Ammon's horn (tissue), 1 donor: ENCODE measurements at places on chromosomes 3 and 15.

DNA sequence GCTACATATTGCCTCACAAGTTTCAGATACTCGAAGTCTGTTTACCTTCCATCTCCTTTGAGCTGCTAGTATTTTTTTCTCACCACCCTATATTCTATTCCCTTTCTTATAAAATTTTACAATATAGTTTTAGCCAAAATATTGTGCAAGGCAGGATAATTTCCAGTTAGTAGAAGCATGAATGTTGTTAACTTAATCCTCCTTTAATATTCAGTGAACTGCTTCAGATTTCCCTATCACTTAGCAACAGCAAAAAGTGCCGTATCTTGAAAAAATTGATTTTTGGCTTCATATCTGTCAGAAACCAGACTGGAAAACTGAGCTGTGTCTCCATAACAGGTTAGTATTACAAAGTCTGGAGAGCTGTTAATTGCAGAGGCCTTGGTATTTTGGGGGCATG is 24.0 kb downstream of the PLSCR4 start:
- DNase-seq = no peak

DNA sequence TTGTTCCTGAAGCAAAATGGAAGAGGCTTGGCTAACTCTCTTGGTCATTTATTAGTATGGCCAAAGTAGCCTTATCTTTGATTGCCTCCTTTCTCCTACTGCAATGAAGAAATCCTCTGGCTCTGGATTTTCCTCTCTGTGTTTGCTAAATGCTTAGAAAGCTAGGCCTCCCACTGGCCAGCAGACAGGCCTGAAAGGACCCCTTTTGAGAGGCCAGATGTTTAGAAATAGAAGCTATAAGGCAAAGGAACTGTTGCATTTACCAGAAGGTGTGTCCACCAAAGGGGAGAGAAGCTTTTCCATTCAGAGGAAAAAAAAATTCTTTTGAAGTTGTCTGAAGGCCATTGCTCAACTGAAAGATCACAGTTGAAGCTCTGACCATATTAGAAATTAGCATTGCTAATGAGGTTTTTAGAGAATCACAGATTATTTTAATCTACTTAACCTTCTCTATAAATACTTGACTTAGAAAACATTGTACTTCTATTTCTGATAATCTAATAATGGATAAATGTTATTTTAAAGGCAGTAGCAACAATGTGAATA is 160.8 kb downstream of the SYNPR start:
- DNase-seq = no peak

GRCh38 chr3:89576417-89576816 is 469.0 kb downstream of the EPHA3 start:
- DNase-seq = no peak

GRCh38 chr3:11080492-11080891 is 73.8 kb upstream of the HRH1 start:
- DNase-seq = no peak

DNA sequence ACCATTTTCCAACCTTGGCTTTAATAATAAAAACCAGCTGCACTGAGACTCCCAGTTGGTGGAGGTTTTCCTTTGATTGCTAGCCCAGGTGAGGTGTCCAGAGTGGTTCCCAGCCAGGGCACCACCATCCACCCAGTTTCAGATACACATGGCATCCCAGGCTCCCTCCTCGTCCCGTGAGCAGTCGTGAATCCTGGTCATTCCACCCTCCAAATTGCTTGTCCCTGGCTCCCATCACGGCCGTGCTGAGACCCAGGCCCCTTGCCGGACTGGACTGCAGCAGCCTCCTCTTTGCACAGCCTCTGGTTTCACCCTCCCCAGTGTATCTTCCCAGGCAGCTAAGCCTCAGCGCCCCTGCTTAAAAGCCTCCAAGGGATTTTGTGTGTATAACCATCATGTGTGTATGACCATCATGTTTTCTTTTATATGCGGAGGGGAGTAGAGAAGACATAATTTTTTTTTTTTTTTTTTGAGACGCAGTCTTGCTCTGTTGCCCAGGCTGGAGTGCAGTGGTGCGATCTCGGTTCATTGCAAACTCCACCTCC is 106.3 kb downstream of the ETFA start:
- no peak for DNase-seq

GRCh38 chr3:15682561-15683185 is 81.1 kb downstream of the BTD start:
- no peak for DNase-seq

GRCh38 chr3:11914041-11914440 is 67.4 kb upstream of the TAMM41 start:
- no peak for DNase-seq

DNA sequence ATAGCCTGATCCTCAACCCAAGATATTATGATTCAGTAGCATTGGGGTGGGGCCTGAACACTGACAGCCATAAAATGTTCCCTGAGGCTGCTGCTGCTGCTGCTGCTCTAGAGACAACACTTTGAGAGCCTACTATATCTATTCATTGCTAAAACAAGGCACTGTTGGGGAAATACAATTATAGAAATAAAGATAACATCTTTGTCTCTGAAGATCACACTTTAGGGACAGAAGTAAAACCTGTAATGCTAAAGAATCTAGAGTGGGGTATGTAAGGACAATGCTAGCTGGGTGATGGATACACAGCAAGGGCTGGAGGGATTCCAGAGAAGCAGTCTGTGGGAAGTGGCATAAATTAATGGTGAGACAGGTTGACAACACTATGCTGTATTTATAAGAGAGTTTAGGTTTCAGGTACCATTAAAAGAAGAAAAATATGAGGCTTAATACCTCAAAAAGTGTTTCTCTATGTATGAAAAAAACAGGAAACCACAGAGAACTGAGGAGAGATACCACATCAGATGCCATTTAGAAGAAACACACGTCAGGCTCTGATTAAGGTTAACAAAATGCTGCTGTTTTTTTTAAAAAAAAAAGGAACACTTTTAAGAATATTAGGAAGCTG is 115.9 kb downstream of the CBLB start:
- DNase-seq = no peak

GRCh38 chr15:63909819-63910437 is 76.2 kb upstream of the HERC1 start:
- DNase-seq = no peak

DNA sequence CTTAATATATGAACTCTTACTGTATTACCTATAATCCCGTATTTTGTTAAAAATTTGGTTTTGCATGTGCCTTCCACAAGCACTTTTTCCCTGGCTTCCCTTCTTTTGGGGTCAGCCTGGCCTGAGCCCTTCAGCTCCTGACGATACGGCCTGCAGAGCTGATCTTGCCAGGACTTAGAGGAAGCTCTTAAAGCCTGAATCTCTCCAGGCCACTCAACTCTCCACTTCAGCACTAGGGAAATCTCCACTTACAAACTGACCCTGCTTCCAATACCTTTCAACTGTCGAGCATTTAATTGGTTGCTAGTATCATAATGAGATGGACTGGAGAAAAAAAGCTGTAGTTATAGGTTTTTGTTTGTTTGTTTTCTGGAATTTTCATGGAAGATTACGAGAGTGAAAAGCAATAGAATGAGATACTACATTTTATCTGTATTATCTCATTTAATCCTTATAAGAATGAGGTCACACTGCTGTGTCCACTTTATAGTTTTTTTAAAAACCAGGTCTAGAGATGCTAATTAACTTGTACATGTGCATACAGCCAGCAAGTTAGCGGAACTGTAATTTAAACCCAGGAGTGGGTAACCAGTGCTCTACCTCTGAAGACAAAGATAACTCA is 54.8 kb downstream of the ZBTB38 start:
- DNase-seq = no peak

GRCh38 chr3:62128051-62128450 is 245.3 kb downstream of the FEZF2 start:
- peak; percentile 40 for DNase-seq

DNA sequence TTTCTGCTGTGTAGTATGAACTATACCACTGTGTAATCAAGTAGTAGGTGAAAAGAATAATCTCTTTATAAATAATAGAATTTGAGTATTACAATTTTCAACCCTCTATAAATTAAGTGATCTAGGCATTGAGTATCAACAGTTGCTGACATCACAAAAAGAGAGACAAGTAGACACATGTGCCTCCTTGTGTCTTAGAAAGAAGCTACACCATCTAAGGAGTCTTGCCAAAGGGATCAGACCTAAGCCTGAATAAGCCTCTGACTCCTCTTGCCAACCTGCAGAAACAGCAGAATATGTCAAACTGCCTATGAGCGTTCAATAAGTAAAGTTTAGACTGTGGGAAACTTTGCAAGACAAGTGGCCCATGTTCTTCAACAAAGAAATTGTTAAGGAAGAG is 5.8 kb upstream of the MTMR10 start:
- no peak for DNase-seq

DNA sequence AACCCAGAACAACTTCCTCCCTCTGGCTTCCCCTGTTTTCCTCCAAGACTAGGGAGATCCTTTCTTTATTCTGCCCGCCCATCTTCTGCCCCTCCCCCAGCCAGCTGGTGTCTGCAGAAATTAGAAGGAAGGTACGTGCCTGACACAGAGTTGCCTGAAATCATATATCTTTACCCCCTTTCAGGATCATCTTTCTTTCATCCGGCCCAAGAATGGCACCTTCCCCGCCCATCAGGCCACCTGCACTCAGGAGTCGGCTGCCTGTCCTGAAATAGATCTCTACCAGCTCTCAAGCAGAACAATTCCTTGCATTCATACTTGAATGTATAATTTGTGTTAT is 133.7 kb downstream of the VGLL4 start:
- no peak for DNase-seq

DNA sequence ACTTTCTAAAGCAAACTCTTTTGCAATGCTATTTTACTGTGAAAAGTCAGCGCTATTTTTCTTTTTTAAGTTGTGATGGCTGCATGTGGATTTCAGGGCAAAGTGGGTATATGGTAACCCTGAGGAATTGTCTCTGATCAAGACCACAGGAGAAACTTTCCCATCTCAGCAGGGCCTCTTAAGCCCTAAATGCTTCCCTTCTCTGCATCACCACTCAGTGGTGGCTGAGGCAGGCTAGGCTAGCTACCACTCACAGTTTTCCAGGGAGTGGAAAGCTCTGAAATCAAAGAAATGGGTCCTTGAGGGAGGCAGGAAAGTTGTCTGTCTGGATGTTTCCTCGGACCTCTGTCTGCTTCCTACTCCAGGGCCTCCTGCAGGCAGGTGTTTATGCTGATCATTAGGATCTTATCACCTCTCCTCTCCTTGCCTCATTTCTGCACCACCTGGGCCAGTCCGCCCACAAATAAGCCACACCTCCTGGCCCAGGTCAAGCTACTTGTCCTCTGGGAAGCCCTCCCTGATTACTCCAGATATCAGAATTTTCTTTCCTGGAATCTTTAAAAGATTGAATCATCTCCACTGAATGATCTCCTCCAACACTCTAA is 37.0 kb downstream of the CEMIP start:
- no peak for DNase-seq

GRCh38 chr15:91863621-91864255 is 10.2 kb downstream of the SLCO3A1 start:
- DNase-seq = no peak

DNA sequence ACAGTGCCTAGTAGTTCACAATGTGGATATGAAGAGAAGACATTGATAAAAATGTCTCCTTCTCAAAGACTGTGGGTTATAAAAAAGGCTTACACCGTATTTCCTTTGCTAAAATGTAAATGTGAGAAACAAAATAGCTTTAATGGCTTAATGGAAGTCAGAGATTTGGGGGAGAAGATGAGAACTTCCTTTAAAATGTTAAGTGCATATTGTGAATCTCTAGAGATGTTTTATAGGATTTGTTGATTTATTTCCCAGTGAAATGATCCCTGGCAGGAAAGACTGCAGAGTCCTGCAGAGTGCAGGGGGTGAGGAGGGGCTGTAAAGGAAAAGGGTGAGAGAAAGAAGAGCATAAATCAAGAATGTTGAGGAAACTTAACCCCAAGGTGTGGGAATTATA is 305.1 kb downstream of the GAP43 start:
- DNase-seq = no peak

DNA sequence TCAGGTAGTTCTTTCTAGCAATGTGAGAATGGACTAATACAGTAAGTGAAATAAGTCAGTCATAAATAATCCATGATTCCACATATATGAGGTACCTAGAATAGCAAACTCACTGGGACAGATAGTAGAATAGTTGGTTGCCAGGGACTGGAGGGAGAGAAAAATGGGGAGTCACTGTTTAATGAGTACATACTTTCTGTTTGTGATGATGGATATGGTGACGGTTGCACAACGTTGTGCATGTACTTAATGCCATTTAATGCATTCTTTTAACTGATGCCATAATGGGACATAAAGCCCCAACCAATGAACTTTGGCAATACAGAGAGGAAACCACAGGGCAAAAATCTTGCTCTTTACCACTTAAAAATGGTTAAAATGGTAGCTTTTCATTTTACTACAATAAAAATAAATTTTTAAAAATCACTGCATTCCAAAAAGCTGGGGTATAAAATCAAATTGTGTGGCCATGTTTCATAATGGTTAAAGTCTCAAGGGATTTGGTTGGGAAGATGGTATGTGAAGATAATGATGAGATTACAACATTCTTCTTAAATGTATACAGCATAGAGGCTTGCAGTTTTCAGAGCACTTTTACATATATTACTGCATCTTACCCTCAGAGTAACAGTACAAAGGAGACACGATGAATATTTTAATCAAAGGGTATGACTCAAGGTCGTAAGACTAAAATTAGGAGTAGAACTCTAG is 45.2 kb downstream of the ADAM10 start:
- DNase-seq = no peak

GRCh38 chr15:56989411-56989924 is 71.0 kb downstream of the TCF12 start:
- no peak for DNase-seq

- peak; percentile 5 for DNase-seq
Observed at GRCh38 chr3:101216710-101217465, 103.5 kb downstream of the IMPG2 start.

DNA sequence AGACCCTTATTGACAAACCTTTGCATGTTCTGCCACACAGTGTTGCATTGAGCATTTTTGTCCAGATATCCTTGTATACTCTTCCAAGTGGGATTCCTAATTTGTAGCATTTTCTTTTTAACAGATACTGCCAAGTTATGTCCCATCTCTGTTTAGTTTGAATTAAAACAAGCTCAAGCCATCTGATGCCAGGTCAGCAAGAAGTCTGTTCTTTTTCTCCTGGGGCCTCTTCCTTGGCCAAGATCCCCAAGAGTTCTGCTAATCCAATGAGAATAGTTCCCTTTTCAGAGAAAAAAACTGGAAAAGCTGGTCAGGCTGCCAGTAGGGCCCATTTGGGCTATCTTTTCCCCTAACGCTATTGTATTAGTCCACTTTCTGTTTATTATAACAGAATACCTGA is 29.8 kb downstream of the GLDN start:
- no peak for DNase-seq

DNA sequence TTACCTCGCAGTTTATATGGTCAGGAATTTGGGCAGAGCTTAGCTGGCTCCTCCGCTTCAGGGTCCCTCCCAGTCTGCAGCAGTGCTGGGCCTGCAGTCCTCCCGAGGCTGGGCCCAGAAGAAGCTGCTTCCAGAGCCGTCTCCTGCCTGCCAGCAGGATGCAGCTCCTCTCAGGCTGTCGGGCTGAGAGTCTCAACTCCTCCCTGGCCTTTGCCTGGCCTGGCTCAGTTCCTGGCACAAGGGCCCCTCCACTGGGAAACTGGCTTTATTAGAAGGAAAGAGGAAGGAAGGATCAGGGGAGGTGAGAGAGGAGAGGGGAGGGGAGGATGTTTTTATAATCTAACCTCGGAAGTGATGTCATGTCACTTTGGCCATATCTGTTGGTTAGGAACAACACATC is 72.8 kb downstream of the GABRG3 start:
- no peak for DNase-seq
